Stimulated activated CD4-positive, alpha-beta T cell treated with anti-CD3 and anti-CD28 coated beads, Interleukin-12 subunit alpha, Interleukin-12 subunit beta, amount 100 ng/mL, for 48 hours (primary cell): ENCODE measurements at places on chromosomes 7 and 10.

DNA sequence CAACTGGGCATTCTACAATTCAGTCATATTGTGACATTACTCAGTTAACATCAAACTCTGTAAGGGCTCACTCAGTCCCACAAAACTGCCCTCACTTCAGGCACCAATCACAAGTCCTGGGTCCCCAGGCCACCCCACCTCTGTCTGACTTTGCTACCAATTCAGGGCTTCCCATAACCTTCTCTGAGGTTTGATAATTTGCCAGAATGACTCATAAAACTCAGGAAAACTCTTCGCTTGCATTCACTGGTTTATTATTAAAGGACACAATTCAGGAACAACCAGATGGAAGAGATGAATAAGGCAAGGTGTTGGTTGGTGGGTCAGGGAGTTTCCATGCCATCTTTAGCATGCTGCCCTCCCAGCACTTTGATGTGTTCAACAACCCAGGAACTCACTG, 41.3 kb downstream of the AVL9 start:
- DNase-seq = no peak

GRCh38 chr7:159107161-159107892, 37.3 kb downstream of the VIPR2 start:
- DNase-seq = no peak

GRCh38 chr7:158016180-158017097, 571.2 kb downstream of the PTPRN2 start:
- DNase-seq = no peak

DNA sequence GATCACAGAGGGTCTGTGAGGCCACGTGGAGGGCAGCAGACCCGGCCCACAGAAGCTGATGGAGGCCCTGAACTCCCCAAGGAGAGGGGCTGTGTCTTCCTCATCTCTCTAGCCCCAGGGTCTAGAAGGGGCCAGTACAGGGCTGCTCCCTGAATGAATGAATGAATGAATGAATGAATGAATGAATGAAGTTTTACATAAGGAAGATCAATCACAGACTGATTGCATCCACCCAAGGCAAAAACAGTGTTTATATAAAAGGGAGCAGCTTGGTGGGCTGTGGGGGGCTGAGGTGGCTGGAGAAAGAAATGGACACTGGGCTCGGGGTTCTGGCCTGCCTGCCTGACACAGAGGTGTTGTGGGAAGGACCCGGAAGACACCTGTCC, 4.9 kb upstream of the NSUN5 start:
- no peak for DNase-seq

GRCh38 chr7:25009257-25009656, 29.3 kb upstream of the OSBPL3 start:
- DNase-seq = no peak

DNA sequence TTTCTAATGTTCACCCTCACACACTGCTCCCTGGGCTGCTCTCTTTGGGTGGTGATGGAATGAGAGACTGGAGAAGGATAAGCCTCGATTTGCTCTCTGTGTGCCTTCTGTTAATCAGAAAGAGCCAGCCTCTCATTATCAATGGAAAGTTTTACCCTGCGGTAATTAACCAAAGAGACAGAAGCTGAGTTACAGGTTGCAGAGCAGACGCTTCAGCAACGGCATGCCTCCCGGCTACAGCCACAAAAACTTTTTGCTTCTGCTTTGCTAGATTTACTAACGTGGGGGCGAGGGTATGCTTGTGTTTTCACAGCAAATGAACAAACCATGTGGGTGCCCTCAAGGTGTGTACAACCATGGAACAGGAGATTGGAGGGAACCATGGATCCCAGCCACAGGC, 18.0 kb downstream of the GIMAP4 start:
- DNase-seq = no peak
